ENCODE measurements at places on chromosomes 7 and 10. TPM values are rescaled to one million over a fixed set of nuclear protein-coding genes. Genes with fewer than 3 reads are reported as not detected.

The GOT1 gene
- polyA plus RNA-seq, result 81.2 TPM

The VSIR gene
- 3.2 TPM for polyA plus RNA-seq

The OLAH gene
- 0.13 TPM for polyA plus RNA-seq

The ZNF804B gene
- not detected for polyA plus RNA-seq

The LIPK gene
- polyA plus RNA-seq, result not detected

DNA sequence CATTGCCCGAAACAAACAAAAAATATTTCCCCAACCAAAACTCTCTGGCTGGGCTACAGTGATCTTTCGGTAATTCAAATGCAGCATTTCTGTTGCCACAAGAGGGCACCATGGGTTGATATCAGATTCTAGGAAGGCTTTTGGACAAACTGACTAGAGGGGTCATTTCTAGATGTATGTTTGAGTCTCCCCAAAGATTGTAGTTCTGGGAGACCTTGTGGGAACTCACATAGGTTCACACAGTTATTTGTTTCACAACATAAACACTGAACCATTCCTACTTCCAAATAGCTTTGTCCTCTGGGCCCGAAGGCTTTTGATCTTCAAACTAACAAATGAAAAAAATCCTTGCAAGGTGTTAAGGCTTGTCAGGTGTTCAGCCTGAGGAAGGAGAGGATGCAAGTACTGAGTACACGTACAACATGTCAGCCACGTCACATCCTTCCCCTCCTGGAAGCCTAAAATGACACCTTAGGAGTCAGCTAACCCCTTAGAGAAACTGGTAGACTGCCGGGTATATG is 37.0 kb upstream of the IL15RA start:
- H3K27ac ChIP-seq, result no peak overlapping the region
- H3K27me3 ChIP-seq, result peaks cover 57% of the 10 kb centered on the region
- DNase-seq, result peak; percentile 34
- no peaks in the 10 kb centered on the region for H3K4me1 ChIP-seq
- H3K36me3 ChIP-seq, result no peaks in the 10 kb centered on the region
- H3K4me3 ChIP-seq, result no peak overlapping the region

- no peaks in the 10 kb centered on the region for H3K36me3 ChIP-seq
- no peak for DNase-seq
- H3K4me3 ChIP-seq, result no peak overlapping the region
- peaks cover 9% of the 10 kb centered on the region for H3K27me3 ChIP-seq
- H3K4me1 ChIP-seq, result no peaks in the 10 kb centered on the region
These were observed 5.0 kb upstream of the ASB10 start for GRCh38 chr7:151192002-151192539.

DNA sequence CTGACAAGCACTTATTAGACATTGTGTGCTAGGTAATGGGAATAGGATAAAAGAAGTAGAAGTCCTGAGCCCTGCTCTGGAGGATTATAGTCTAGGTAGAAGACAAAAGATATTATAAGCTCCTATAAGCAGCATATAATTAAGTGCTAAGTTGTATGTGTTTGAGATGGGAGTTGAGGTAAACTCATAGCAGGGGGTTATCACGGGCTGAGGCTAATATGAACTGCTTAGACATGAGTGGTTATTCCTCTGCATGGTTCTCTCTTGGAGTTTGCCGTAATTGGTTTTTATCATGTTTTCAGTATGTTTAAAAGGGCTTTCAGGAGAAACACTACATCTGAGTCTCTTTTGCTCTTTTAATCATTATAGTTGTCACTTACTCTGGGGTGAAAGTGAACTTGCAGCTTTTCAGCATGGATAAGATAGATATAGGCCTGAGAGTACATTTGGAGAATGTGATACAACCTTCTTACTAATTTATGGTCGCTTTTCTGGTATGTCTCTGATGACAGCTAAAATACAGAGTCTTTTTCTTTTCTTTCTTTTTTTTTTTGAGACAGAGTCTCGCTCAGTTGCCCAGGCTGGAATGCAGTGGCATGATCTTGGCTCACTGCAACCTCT is 39.0 kb downstream of the SMNDC1 start:
- H3K4me3 ChIP-seq, result no peak overlapping the region
- peaks cover 24% of the 10 kb centered on the region for H3K4me1 ChIP-seq
- no peak for DNase-seq
- H3K36me3 ChIP-seq, result no peaks in the 10 kb centered on the region

DNA sequence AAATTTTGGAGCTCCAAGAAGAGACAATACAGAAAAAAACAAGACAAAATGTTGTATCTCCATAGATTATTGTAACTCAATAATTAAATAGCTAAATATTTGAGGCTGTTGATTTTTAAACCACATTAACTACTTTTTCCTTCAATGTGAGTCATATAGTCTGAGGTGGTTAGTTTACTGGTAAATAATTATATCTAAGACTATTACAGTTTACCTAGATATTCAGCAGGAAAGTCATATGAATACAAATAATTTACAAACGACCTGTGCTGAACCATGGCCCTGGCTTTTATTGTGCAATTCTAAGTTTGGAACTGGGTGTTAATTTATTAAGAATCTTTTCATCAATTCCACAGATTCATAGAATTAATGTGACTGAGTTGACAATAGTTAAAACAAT is 22.2 kb downstream of the CREB5 start:
- no peak overlapping the region for H3K4me3 ChIP-seq
- DNase-seq, result no peak
- H3K36me3 ChIP-seq, result no peaks in the 10 kb centered on the region
- H3K27ac ChIP-seq, result no peak overlapping the region

DNA sequence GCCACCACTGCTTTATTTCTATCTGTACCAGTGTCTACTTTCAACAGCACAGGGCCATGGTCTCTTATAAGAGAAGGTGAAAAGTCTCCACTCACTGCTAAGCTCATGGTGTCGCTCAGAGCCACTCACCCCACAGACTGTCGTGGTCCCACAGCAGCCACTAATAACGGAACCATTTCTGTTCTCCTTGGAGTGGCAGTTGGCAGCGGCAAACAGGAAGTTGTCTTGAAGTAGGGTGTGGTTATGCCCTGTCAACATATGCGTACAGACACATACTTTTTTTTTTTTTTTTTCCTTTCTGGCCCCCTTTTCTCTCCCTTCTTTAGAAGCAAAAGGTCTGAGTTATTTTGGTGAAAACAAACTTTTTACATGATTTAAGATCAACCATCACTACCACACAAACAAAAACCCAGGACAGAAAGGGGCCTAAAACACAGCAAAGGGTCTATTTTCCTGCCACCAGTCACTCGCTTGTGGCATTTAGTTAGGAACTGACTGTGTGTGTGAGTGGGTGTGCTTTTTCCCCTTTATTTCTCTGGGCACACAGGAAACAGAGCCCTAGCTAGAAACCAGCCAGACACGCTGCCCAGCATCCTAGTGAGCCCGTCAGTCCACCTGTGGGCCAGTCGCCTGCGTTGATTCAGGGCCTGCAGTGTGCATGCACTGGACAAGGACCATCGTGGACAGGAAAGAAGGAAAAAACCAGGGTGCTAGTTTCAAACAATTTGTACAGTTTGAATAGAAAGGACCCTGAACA is 96.7 kb upstream of the EFCAB10 start:
- no peak overlapping the region for H3K27ac ChIP-seq
- no peak for DNase-seq
- no peaks in the 10 kb centered on the region for H3K36me3 ChIP-seq
- no peaks in the 10 kb centered on the region for H3K27me3 ChIP-seq
- peaks cover 15% of the 10 kb centered on the region for H3K4me1 ChIP-seq

- DNase-seq, result no peak
- no peak overlapping the region for H3K27ac ChIP-seq
These were observed 88.6 kb upstream of the ARID5B start for GRCh38 chr10:61812920-61813319.

DNA sequence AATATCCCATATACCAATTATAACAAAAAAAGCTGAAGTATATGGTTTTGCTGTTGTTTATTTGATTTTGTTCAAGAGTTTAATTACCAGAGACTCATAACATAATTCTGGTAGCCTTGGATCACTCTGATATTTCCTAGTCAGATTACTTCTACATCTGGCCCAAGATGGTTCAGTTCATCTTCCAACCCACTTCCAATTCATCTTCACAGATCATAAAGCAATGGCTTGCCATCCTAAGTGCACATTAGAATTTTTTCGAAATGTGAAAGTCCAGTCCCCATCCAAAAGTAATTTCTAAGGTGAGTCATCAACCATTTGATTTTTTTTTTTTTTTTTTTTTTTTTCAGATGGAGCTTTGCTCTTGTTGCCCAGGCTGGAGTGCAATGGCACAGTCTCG is 8.0 kb upstream of the HIBADH start:
- H3K4me1 ChIP-seq, result no peaks in the 10 kb centered on the region
- no peaks in the 10 kb centered on the region for H3K36me3 ChIP-seq
- no peak for DNase-seq
- H3K27me3 ChIP-seq, result no peaks in the 10 kb centered on the region
- no peak overlapping the region for H3K4me3 ChIP-seq

- no peak for DNase-seq
- H3K27ac ChIP-seq, result no peak overlapping the region
- H3K4me3 ChIP-seq, result no peak overlapping the region
- H3K4me1 ChIP-seq, result no peaks in the 10 kb centered on the region
- no peaks in the 10 kb centered on the region for H3K27me3 ChIP-seq
These were observed 138.1 kb downstream of the MACC1 start for GRCh38 chr7:20079080-20079479.

DNA sequence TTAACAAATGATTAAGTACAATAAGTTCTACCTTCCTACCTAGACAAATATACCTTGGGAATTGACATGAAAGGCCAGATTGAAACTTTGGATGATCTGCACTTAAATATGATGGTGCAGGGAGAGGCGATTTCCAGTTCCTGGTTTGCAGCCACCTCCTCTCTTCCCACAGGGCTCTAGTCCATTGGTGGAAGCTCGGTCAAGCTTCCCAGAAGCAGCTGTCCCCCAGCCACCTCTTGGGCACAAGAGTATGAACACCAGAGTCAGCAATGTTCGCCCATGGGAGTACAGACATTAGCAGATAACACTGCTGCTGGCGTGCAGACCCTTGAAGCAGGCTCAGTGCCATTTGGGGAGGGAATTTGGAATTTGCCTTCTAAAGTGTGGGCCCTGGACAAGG is 1.5 kb upstream of the CPVL start:
- DNase-seq, result no peak
- peaks cover 55% of the 10 kb centered on the region for H3K4me1 ChIP-seq
- no peak overlapping the region for H3K27ac ChIP-seq
- no peaks in the 10 kb centered on the region for H3K27me3 ChIP-seq

DNA sequence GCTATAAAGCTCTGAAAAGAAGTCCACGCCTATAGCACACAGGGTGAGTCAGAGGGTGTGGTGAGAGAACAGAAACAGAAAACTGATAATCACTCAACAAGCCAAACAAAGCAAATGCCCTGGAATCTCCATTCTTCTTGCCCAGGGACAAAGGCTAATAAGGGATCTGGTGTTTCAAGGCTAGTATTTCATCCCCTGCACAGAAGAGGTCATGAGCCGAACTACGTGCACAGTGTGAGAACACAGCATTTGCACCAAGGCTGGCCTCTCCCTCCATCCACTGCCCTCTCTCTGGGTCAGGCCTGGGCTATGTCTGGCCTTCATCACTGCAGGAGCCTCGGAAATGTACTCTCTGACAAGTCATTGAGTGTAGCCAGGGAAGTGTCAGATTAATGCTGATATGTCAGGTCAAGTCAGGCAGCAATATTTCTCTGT is 42.7 kb downstream of the PRR15 start:
- H3K27ac ChIP-seq, result no peak overlapping the region
- DNase-seq, result peak; percentile 64
- peaks cover 31% of the 10 kb centered on the region for H3K4me1 ChIP-seq
- no peaks in the 10 kb centered on the region for H3K36me3 ChIP-seq

DNA sequence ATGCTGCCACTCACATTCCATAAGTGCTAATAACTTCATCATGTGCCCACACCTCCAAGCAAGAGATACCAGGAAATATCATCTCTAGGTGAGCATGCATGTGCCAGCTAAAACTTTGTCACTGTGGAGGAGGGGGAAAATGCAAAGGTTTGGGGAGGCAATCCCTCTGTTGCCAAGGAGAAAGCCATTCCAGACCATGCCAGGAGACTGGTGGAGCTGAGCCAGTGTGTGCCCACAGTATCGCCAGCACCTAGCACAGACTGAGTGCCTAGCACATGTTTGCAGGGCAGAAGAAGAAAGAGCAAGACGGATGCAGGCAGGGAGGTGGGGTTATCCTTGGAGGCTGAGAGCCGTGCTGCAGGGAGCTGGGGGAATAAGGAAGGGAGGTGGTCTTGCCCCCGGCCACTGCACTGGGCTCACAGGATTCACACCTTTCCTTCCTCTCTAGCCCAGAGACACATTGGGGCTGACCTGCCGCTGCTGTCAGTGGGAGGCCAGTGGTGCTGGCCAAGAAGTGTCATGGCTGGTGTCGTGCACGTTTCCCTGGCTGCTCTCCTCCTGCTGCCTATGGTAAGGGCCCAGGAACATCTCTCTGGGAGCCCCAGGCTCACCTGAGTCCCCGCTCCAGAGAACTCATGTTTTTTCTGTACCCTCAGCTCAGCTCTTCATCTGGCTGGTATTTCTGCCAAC is 10.8 kb downstream of the ADCYAP1R1 start:
- H3K4me3 ChIP-seq, result no peak overlapping the region
- H3K36me3 ChIP-seq, result no peaks in the 10 kb centered on the region
- no peaks in the 10 kb centered on the region for H3K27me3 ChIP-seq
- no peak overlapping the region for H3K27ac ChIP-seq

- peaks cover 10% of the 10 kb centered on the region for H3K27me3 ChIP-seq
- no peak overlapping the region for H3K4me3 ChIP-seq
- H3K27ac ChIP-seq, result no peak overlapping the region
- no peaks in the 10 kb centered on the region for H3K4me1 ChIP-seq
- H3K36me3 ChIP-seq, result no peaks in the 10 kb centered on the region
These were observed 263.7 kb downstream of the PLXNA4 start for GRCh38 chr7:132312531-132313055.

DNA sequence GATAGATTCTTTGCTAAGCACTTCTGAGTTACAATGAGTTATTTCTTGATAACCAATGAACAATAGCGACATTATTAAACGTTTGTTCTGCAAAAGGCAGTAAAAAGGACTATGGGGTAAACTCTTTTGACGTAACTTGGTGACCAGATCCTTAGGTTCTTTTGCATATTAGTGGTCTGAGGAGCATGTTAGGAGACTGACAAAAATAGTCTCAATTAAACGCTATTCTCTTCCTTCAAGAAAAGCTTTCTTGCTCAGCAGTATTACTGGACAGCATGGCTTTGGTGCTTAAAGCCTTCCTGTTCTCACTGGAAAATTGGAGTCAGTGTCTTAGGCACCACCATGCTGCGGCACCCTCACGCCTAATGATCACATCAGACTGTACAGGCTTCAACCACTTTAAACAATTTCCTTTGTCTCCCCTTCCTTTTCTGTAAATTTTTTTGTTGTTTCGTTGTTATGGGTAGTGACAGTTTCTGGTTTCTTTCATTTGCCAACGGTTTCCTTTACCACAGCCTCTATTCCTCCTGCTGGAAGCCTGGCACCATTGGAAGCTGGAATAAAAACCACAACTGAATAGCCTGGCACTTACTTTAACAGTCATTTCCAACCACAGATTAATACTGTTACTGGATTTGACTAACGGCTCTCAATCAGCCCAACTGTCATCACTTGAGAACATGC is 49.2 kb upstream of the FAM133B start:
- H3K36me3 ChIP-seq, result peaks cover 46% of the 10 kb centered on the region

- no peak for DNase-seq
- H3K4me1 ChIP-seq, result no peaks in the 10 kb centered on the region
- H3K4me3 ChIP-seq, result no peak overlapping the region
- H3K36me3 ChIP-seq, result no peaks in the 10 kb centered on the region
- no peaks in the 10 kb centered on the region for H3K27me3 ChIP-seq
These were observed 110.6 kb downstream of the RNLS start for GRCh38 chr10:88472540-88472939.

Data from HepG2 (cell line).